GOT3 (cell line): ENCODE measurements at places on chromosomes 12 and 14.

- DNase-seq: no peak
Observed at GRCh38 chr12:104673696-104674482, 217.1 kb downstream of the CHST11 start.

DNA sequence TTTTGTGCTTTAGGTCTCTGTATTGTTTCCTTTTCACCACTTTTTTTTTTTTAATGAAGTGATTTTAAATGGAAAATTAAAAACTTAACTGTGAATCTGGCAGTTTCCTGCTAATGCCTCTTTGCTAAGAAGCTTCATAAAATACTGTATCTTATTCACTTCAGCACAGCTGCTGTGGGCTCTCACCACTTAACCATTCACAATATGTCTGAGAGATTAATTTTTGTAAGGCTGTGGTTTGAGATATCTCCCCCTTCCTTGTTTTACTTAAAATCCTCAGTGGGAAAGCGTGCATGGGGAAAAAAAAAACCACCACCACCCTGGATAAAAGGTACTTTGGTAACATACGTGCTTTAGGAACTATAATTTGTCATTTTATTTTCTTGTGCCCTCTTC, 115.9 kb downstream of the ETV6 start:
- DNase-seq: no peak

DNA sequence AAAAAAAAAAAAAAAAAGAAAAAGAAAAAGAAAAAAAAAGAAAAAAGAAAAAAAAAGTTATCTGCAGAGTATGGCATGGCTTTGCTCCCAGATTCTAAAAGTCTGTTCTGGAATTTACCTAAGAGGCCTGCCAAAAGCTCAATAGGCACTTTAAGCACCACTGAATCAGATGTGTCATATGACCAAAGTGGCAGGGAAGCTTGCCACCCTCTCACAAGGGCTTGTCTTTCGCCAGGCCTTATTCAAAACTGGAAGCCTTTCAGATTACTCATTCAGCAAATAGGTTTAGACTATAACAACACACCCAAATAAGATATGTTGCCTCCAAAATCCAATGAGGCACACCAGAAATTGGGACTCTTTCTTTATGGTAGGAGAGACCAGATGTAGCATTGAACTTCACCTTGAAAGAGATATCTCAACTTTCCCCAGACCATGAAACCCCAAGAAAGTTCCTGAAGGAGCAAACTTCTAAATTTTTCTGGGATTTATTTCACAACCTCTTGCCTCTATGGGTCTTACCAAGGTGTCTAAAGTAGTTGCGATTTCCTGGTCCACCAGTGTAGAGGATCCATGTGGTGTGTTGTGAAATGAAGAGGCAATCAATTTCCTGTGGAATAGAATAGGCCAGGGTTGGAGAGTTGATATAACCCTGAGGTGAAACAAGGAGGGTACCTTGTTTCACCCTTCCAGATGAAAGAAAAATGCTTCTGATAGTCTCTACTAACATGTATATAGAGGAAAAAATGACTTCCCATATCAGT, 218.8 kb downstream of the DAD1 start:
- no peak for DNase-seq

- no peak for DNase-seq
Observed at GRCh38 chr12:112837629-112838197, 46.2 kb downstream of the RPH3A start.

DNA sequence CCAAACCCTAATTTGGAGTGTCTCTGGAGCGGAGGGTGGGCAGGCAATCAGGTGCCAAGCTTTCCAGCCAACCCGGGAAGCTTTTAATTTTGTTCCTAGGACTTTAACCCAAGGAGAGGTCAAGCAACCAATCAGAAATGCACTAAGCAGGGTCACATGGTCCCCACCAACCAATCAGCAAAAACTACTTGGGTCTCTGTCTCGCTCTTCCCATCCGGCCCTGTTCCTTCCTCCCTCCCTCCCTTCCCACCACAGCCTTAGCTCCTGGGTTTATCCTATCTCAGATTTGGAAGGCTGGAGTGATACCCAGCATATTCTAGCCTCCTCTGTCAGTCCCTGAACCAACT, 7.3 kb downstream of the HOXC5 start:
- DNase-seq: no peak

GRCh38 chr12:114314974-114315720, 90.8 kb downstream of the TBX5 start:
- DNase-seq: no peak

DNA sequence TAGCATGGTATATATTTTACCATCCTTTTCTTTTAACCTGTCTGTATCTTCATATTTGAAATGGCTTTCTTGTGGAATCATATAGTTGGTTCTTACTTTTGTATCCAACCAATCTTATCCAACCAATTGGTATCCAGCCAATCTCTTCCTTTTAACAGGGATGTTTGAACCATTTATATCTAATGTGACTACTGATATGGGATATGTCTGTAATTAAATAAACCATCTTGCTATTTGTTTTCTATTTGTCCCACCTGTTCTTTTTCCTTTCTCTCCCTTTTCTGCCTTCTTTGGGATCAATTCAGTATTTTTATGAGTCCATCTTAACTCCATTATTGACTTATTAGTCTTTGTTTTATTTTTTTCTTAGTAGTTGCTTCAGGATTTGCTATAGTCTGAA, 30.8 kb upstream of the SNX6 start:
- no peak for DNase-seq

- DNase-seq: no peak
Observed at GRCh38 chr12:29961231-29961630, 177.5 kb upstream of the TMTC1 start.

GRCh38 chr12:77782034-77782433, 48.7 kb upstream of the NAV3 start:
- DNase-seq: no peak

DNA sequence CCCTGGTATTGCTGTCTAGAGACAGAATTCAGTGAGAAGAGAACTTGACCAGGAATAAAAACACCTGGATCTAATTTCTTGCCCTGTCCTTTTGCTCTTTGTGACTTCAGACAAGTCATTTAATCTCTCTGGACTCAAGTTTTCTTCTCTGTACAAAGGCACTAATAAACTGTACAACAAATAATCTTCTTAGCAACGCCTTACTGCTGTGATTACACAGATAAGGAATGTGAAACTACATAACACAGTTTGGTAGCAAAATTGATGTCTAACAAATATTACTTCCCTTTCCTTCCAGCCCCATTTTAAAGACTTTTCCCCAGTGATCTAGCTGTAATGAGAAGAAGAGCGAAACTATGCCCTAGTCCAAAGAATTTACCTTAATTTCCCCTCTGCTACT, 69.3 kb downstream of the BCAT1 start:
- DNase-seq: no peak

- DNase-seq: no peak
Observed at GRCh38 chr14:43247877-43248276, 1259.2 kb downstream of the FSCB start.

- no peak for DNase-seq
Observed at GRCh38 chr14:55336691-55337090, 65.5 kb downstream of the FBXO34 start.

DNA sequence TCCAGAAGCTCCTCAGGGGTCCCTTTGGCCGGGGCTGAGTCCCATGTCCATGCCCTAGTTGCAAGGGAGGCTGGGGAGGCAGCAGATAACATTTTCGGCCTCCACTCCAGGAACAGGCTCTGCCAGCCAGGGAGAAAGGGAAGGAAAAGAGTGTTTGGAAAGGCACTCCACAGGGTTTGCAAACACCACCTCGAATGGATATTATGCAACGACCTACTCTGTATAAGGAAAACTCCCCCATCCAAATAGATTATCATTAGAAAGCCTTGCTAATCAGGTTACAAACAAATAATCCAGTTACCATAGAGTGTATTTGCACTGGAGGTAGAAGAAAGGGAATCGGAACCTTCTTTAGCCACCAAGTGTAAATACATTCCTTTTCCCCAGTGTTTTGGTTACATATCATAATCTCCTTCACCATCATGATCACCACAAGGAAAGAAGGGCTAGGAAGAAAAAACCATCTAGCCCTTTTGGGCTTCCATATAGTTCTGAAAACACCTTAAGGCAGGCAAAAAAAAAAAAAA, 40.4 kb downstream of the TMCC3 start:
- DNase-seq: no peak

DNA sequence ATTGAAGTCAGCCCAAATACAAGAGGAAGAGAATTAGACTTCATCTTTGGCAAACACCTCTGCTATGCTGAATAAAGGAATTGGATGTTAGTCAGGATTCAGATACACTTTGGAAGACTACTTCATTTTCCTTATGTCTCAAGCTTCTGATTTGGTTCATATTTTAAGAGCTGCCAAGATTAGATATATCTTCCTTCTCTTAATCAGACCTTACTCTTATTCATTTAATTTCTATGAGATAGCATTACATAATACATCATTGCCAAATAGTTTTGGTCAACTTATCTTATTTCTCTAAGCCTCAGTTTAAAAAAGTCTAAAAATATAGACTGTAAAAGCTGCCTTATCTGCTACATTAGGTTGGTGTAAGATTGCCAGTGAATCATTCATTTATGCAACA, 330.6 kb upstream of the NAV3 start:
- DNase-seq: no peak

- no peak for DNase-seq
Observed at GRCh38 chr12:16785524-16785923, 179.6 kb upstream of the LMO3 start.

GRCh38 chr14:63881926-63882325, 29.1 kb downstream of the SYNE2 start:
- no peak for DNase-seq

DNA sequence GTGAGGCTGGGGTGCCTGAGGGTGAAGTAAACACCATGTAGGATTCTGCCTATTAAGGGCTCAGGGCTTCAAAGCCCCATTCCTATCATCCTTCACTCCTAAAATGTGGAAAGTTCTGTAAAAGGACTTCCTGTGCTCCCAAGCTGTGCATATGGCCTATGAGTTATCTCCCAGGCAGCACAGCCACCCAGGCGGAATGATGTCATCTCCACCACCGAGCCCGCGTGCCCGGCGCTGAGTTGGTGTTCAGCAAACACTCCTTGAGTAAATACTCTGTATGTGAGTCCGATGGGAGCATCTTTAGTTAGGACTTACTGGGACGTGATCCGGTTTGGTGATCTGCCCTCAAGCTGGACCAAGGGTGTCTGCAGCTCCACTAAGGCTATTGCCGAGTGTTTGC, 437.3 kb downstream of the MED13L start:
- no peak for DNase-seq

GRCh38 chr14:83473416-83474235, 1940.0 kb upstream of the SEL1L start:
- DNase-seq: no peak

DNA sequence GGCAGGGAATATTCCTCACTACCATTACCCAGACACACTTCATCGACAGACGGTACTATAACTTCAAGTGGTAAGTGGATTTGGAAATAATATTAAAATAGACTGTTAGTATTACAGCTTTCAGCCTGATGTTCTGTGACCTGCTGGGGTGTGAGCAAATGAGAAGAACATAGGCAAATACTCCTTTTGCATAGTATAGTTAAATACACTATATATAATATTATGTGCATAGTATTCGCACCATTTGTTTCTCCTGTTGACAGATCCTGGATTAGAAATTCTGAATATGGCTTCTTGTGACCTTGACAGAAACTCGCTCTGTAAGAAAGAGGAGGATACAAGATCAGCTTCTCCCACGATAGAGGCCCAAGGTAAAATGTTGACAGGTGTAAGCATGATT, 115.6 kb downstream of the DNAI7 start:
- no peak for DNase-seq

- DNase-seq: no peak
Observed at GRCh38 chr14:47390831-47391504, 284.4 kb downstream of the MDGA2 start.
